ENCODE measurements at places on chromosomes 11 and 22. TPM values are rescaled to one million over a fixed set of nuclear protein-coding genes. Genes with fewer than 3 reads are reported as not detected.

GRCh38 chr11:102989379-102990047, 34.0 kb upstream of the MMP13 start:
- no peak for DNase-seq

GRCh38 chr22:48181263-48181955, 1419.0 kb downstream of the TBC1D22A start:
- DNase-seq = no peak

DNA sequence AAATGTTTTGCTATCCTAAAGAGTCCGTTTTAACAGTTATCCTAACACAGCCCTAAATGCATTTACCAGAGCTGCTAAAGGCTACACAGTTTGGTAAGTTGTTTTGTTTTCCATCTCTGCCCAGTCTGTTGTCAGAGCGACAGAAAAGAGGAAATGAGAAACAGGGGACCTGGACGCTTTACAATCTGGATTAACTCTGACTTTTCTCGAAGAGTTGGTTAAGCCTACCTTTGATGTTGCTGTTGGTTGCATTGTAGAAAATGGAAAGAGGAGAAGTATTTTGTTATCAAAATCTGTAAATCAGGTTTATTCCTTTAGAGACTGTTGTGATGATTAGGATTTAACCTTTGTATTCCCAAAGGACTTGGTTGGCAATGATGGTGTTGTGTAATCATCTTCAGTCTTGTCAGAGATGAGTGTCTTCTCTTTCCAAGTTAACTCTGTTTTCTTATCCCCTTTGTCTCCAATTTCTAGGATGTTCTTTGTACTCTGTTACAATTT, 481 bp downstream of the ANGPTL5 start:
- DNase-seq = no peak

DNA sequence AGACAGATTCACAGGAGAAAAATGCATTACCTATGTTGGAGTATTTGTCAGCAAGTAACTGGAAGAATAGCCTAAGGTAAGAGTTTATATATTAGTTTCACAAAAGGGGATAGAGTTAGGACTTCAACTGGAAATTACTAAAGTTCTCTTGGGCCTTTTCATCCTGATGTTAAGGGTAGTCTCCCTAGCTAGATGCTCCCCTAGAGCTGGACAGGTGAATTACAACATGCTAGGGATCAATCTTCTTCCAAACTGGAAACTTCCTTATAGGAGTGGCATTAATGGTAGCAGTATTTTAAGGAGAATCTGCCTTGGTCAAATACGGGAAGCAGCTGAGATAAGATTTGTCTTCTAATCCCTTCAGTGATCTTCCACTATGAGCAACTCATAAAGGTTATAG, 632.8 kb upstream of the RAG2 start:
- DNase-seq = no peak

GRCh38 chr22:20218326-20218872, 49.7 kb downstream of the RTN4R start:
- no peak for DNase-seq

DNA sequence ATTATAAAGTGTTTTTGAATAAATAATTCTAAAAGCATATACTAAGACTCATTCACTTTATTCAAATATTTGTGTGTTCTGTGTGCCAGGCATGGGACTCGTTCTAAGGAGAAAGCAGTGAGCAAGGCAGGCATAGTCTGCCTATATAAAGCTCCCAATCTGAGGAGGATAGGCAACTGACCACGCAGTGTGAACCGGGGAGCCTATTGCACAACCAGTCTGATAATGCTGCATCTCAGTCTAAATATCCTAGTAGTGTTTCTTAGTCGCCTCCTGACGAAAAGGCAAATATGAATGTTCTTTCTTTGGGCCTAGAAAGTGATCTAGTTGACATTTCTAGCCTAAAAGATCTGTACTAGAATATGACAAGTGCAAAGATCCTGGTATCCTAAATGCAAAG, 98.3 kb downstream of the C11orf65 start:
- DNase-seq = no peak

DNA sequence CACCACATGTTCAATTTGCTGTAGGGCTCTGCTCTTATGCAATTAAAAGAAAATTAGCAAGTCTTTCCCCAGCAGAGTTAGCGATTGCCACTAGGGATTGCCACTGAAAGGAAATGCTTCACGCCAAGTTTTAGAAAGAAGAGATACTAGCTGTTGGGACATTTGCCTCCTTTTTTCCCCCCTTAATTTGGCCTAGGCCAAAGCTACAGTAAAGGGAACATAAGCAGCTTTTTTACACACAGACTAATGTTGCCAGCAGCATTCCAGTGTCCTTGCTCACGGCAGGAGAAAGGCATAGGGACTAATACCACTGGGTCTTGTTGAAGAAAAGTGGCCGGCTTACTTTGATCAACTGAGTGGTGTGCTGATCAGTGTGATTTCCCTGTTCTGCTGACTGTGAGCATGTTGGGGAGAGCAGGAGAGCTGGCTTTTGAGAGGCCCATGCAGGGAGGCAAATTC, 71.2 kb downstream of the PHF21A start:
- no peak for DNase-seq

The KDM4E gene
- not detected for total RNA-seq

GRCh38 chr11:122068141-122068540, 47.9 kb downstream of the BLID start:
- no peak for DNase-seq

GRCh38 chr22:36373258-36373579, 14.5 kb downstream of the MYH9 start:
- no peak for DNase-seq

DNA sequence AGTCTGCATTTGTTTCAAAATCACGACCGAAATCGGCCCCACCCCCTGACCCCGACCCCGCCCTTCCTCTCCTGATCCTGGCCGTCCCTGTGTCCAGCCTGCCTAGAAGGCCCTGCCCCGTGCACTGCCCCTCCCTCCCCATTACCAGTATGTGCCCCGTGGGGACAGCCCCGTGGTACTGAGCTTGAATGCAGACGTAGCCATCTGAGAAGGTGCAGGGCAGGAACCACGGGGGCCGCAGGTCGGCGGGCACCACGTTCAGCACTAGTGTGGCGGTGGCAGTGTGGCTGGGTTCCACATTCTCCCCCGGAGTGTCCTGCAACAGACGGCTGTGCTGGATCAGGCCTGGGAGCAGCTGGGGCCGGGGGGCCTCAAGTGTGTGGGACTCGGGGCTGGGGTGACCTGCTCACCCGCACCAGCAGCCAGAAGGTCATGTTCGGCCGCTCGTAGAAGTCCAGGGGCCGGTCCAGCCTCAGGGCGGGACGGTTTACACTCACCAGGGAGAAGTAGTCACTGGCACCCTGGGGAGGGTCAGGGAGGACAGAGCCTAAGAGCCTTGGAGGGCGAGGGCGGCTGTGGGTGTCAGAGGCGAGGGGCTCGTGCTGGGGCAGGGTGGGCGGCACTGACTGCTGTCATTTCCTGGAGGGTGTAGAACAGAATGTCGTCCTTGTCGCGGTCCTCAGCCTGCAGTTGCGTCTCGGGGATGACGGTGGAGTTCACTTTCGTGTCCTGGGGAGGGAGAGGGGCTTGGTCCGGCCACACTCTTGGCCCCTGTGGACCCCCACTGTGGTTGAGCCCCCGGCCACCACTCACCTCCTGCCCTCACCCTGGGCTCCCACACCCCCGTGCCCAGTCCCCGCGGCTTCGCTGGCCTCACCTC, 3.6 kb downstream of the CDHR5 start:
- DNase-seq = no peak

DNA sequence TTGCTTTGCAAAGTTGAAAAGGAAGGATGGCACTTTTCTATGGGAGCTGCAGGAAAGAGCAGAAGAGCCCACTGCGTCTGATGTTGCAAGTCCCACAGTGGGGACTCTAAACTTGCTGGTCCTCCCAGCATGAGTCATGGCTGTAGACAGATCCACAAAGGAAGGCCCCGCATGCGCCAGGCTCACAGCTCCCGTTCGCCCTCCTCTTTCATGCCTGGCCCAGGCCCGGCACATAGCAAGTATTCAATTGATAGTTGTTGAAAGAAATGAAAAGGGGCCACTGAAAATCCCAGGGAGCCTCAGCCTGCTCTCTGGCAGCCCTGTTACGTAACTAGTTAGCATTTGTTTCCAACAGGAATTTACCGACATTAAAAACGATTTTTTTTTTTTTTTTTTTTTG, 18.9 kb downstream of the AP1B1 start:
- DNase-seq = peak; percentile 27

GRCh38 chr11:83249445-83249844, 36.7 kb downstream of the CCDC90B start:
- DNase-seq = no peak

The OR4D5 gene
- not detected for total RNA-seq

The PLA2G3 gene
- total RNA-seq = not detected

The CABP4 gene
- 3.9 TPM for total RNA-seq

- DNase-seq = no peak
Observed at GRCh38 chr11:44483919-44484610, 81.4 kb upstream of the CD82 start.

- no peak for DNase-seq
Observed at GRCh38 chr11:67484847-67485311, 2.1 kb downstream of the AIP start.

The ISX gene
- not detected for total RNA-seq

DNA sequence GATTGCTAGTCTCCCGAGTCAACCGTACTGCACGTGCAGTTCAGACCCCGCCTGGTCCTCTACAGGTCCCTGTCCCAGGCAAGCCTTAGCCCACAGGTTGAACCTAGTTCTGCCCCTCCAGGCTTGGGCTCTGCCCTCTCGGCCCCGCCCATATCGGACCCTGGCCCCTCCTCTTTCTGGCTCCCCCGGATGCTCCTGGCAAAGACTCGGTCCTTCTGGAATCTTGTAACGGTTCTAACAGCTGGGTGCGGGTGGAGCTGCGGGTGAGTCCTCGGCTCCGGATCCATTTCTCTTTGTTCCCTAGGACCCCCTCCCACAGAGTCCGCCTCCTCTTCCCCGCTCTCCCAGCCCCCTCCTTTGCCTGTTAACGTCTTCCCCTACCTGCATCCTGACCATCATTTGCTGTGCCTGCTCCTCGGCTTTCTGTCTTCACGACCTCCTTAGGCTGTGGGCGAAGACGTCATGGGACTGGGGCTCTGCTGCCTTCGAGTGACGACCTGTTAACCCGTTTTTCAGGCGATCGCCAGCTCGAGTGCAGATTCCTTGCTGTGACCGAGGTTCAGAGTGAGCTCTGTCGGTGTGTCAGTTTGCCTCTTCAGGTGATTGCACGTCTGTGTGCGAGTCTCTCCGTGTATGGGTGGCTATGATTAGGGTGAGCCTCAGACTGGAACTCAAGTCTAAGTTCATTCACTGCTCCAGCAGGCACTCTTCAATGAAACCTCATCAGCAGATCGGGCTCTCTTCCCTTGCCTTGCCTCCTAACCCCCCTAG, at the start of gene DNHD1:
DNHD1 (plus strand) TSS at position 212 of the 771 bp plus-strand sequence. CDS start 936 bp downstream, outside the sequence.
- no peak for DNase-seq

DNA sequence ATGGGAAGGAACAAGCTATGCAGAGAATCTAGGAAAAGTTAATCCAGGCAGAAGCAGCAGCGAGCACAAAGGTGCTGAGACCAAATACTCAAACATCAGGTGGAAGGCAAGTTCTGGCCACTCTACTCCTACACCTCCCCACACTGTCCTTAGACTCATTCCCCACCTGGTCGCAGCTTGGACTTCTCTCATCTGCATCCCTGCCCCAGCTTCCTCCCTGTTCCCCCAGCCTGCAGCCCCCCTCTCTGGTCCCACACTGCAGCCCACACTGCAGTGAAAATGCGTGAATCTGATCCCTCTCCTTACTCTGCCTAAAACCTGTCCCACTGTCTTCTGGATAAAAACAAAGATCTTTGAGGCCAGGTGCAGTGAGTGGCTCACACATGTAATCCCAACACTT, 9.1 kb downstream of the TPBGL start:
- no peak for DNase-seq

DNA sequence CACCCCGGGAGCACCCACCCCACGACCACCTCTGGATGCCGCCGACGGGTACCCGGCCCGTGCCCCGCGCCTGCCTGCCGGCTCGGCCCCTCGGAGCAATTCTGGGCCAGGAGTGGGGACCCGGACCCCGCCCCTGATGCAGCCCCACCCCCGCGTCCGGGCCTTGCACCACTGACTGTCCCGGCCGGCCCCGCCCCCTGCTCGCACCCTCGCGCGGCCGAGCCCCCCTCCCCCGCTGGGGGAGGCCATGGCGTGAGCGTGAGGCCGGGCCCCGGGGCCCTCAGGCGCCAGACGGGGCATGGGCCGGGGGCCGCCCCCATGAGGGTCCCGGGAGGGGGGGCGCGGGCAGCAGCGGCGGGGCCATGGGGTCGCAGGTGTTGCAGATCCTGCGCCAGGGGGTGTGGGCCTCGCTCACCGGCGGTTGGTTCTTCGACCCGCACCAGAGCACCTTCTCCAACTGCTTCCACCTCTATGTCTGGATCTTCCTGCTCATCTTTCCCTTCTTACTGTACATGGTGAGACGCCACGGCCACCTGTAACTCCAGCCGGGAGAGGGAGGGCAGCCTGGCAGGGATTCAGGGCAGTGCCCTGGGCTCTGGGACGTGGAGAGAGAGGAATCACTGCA, 486 bp downstream of the PCNX3 start:
- no peak for DNase-seq

- no peak for DNase-seq
Observed at GRCh38 chr22:49670456-49671330, 157.0 kb downstream of the BRD1 start.

DNA sequence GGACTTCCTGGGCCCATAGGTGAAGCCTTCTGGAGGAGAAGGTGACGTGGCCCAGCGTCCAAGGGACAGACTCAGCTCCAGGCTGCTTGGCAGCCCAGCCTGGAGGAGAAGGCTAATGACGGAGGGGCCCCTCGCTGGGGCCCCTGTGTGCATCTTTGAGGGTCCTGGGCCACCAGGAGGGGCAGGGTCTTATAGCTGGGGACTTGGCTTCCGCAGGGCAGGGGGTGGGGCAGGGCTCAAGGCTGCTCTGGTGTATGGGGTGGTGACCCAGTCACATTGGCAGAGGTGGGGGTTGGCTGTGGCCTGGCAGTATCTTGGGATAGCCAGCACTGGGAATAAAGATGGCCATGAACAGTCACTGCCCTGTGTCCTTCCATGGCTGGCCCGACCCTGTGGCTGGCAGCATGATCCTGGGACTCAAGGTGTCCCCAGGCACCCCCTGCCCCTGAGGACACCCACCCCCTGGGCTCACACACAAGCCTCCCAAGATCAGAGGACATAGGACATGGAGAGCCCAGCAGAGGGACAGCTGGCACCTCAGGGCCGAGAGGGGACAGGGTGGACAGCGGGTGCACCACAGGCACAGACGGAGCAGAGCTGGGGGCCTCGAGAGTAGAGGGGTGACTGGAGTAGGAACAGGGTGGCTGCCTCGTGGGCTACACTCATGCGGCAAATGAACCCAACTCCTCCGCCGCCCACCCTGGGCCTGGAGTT, 10.1 kb downstream of the SIGIRR start:
- no peak for DNase-seq

- no peak for DNase-seq
Observed at GRCh38 chr22:33569559-33569958, 350.7 kb downstream of the LARGE1 start.

The MS4A6A gene
- total RNA-seq = 222 TPM

DNA sequence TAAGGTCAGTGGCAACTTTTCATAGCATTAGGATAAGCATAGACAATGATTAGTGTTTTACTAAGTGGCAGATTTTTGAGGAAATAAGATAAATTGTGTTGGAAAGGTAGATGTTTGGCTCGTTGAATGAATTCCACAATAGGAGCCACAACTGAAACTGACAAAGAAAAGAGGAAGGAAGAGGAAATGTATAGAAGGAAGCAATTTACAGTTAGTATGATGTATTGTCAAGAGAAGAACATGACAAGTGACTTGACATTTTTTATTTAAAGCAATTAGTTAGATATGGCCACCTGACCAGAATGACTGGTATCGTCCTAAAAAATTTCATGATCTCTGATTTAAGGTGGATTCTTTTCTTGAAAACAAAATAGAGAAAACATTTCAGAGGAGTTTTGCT, 3.1 kb upstream of the RAG2 start:
- no peak for DNase-seq

Measured in omental fat pad (tissue), 4 donors.